ENCODE measurements at places on chromosomes 16 and 17. TPM values are rescaled to one million over a fixed set of nuclear protein-coding genes. Genes with fewer than 3 reads are reported as not detected.

The MATCAP1 gene
- polyA plus RNA-seq, result 0.56 TPM

The SLC5A10 gene
- polyA plus RNA-seq, result 0.79 TPM

The KRTAP9-1 gene
- not detected for polyA plus RNA-seq

The NPW gene
- polyA plus RNA-seq, result not detected

The TBC1D3E gene
- not detected for polyA plus RNA-seq

The ANKRD40CL gene
- polyA plus RNA-seq, result not detected

The EMP2 gene
- not detected for polyA plus RNA-seq

The NTN3 gene
- polyA plus RNA-seq, result not detected

The CDC27 gene
- 90.9 TPM for polyA plus RNA-seq

The KRTAP17-1 gene
- polyA plus RNA-seq, result not detected

The FBXO39 gene
- polyA plus RNA-seq, result not detected

The NPIPB13 gene
- polyA plus RNA-seq, result 1.3 TPM

The CD300E gene
- 0.11 TPM for polyA plus RNA-seq

The ATP1B2 gene
- not detected for polyA plus RNA-seq

The VASN gene
- 0.45 TPM for polyA plus RNA-seq

The KIF22 gene
- 34.7 TPM for polyA plus RNA-seq

The NAE1 gene
- polyA plus RNA-seq, result 55.5 TPM

The ITPRIPL2 gene
- 4.7 TPM for polyA plus RNA-seq

The HBZ gene
- not detected for polyA plus RNA-seq

The TEX14 gene
- polyA plus RNA-seq, result not detected

The CRYBA1 gene
- polyA plus RNA-seq, result not detected

The SLC52A1 gene
- polyA plus RNA-seq, result not detected

The DOC2A gene
- polyA plus RNA-seq, result not detected

The SYNGR3 gene
- 4.9 TPM for polyA plus RNA-seq

The TMC8 gene
- 97.5 TPM for polyA plus RNA-seq

The CDRT15L2 gene
- not detected for polyA plus RNA-seq

The KRTAP1-3 gene
- not detected for polyA plus RNA-seq

The CLEC3A gene
- polyA plus RNA-seq, result not detected

The NPLOC4 gene
- 53.5 TPM for polyA plus RNA-seq

The NPIPA5 gene
- polyA plus RNA-seq, result 1.4 TPM

The CCDC144A gene
- not detected for polyA plus RNA-seq

The RNF157 gene
- 0.43 TPM for polyA plus RNA-seq

The KRT28 gene
- not detected for polyA plus RNA-seq

The SLC16A11 gene
- polyA plus RNA-seq, result 3.4 TPM

The NPTX1 gene
- not detected for polyA plus RNA-seq
